ENCODE measurements at places on chromosomes 11 and 22.

- no peak for DNase-seq
These were observed 790 bp downstream of the IFITM5 start for GRCh38 chr11:298406-299065.

GRCh38 chr11:111829185-111829968, 42.0 kb downstream of the ALG9 start:
- no peak for DNase-seq

GRCh38 chr11:102611291-102611690, 13.8 kb downstream of the MMP20 start:
- DNase-seq, result no peak

DNA sequence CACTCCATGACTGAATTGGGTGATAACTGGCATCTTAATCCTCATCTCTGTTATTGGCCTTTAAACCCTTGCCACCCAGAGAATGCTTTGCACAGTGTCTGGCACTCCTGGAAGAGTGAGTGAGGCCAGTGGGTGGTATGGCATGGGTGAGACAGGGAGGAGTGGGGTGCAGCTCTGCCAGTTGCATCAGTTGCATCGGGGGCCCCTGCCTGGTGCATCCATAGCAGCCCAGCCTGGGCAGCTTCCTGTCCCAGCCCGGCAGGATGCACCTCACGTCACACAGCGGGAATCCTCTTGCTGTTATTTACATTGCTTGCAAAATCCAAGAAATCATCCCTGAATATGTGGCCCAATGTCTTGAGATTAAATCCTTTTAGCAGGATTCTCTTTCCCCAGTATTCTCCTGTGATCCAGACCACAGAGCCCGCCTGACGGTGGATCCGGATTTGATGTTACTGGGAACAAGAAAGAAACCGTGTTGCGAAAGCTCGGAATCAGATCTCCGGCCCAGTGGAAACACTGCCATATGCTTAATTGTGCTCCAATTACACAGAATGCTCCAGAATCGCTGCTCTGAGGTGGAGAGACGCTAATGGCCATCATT, 37.6 kb upstream of the MN1 start:
- no peak for DNase-seq

DNA sequence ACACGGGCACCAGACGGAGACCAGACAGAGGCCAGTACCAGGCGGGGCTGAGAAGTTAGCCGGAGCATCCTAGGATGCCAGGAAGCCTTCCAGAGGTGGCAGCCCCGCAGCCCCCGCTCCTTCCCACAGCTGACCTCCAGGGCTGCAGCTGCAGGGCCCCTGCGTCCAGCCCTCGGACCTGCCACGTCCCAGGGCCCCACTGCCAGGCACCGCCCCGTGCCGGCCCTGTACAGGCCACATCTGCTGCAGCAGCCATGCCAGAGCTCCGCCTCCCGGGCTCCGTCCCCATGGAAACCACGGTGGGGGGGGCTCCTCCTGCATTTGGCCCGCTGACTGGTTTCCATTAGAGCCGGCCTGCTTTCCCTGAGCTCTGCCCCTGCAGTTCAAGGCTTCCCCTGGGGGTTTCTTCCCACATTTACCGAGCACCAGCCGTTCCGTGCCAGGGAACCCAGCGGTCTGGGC, 62.5 kb upstream of the PPARA start:
- no peak for DNase-seq

GRCh38 chr22:27385261-27385998, 416.1 kb downstream of the MN1 start:
- no peak for DNase-seq

- DNase-seq, result no peak
These were observed 6.2 kb upstream of the KCNE3 start for GRCh38 chr11:74473382-74474173.

DNA sequence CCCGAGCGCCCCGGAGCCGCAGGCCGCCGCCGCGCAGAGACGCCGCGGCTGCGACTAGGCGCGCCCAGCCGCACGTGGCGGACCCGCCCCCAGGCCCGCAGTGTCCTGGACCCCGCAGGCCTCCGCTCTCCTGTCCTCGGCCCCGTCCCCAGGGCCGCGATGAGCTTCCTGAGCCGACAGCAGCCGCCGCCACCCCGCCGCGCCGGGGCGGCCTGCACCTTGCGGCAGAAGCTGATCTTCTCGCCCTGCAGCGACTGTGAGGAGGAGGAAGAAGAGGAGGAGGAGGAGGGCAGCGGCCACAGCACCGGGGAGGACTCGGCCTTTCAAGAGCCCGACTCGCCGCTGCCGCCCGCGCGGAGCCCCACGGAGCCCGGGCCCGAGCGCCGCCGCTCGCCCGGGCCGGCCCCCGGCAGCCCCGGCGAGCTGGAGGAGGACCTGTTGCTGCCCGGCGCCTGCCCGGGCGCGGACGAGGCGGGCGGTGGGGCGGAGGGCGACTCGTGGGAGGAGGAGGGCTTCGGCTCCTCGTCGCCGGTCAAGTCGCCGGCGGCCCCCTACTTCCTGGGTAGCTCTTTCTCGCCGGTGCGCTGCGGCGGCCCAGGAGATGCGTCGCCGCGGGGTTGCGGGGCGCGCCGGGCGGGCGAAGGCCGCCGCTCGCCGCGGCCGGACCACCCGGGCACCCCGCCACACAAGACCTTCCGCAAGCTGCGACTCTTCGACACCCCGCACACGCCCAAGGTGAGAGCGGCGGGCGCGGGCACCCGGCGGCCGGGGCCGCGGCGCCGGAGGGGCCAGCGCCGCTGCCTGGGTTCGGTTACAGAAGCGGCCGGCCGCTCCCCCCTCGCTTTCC, 528 bp downstream of the WEE1 start:
- DNase-seq, result no peak

GRCh38 chr11:74012074-74012809, 3.4 kb upstream of the UCP3 start:
- no peak for DNase-seq

DNA sequence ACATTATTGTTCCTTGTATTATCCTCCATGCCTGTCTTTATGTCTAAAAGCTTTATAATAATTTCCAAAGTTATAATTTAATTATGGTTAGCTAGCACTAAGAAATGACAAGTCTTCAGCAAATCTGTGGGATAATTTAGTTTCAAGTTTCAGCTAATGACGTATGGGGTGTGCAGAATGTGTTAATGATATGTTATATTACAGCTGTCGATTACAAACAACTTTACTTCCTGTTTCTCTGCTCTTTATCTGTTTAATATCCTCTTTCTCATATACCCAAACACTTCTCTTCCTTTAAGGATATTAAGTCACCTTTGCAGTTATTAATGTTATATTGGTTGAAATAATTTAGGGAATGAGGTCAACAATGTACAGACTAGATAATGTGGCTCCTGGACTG, 161.8 kb downstream of the CASP12 start:
- no peak for DNase-seq

- DNase-seq, result no peak
These were observed 469.8 kb upstream of the KIRREL3 start for GRCh38 chr11:127470306-127470884.

DNA sequence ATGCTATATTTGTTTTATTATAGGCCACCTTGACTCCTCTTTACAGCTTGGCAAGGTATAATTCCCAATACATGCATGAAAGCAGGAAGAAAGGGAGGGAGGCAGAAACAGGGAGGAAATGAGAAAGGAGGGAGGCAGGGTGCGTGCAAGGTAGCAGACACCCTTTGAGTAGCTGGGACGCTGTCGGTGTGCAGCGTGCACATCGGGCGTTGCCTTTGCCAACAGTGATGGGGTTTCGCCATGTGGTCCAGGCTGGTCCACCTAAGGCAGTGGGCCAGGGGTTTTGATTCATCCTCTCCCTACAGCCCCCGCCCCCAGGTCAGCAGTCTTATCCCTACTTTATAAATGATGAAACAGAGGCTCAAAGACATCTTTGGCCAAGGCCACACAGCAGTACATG, 25.0 kb upstream of the PHF21B start:
- DNase-seq, result no peak

DNA sequence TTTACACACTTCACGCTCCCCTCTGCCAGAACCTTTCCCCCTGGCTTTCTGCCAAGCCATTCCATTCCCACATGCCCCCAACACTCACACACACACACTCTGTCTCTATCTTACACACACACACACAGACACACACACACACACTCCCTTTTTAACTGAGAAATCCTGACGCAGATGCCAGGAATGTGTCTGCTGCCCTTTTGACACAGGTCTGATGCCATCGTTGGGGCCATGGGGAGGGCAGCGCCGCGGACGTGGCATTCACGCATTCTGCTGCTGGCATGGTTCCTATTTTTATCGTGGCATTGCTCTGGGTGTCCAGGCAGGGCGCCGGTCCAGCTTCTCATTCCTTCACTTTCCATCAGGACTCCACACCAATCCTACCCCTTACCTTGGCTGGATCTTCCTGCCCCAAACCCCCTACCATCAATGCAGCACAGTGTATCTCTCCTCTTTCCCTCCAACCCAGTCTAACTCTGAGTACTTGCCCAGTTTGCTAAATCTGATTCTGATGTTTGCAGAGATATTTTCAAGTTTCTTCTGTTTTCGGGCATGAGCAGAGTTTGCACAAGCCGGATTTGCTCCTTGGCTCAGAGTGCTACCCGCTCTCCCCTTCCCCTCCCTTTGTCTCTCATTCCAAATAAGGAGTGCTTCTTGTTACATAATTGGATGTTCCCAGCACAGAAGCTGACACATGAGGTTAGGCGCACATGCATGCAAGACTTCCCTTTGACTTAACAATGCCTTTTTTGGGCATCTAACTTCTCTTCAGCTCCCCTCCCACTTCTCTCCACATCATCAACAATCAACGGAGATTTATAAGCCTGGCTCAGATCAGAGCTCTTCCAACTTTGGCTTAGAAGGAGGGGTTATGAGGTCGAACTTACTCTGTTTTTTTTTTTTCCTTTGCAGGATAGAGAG, 18.8 kb downstream of the SNX19 start:
- no peak for DNase-seq

GRCh38 chr11:115659061-115659963, 155.1 kb upstream of the CADM1 start:
- no peak for DNase-seq

- DNase-seq, result no peak
These were observed 17.0 kb downstream of the MRGPRD start for GRCh38 chr11:68963779-68964178.

Measured in NCI-H2029 treated with DMSO at 0.1 percent for 48 hours (cell line).